ENCODE measurements at places on chromosomes 13 and 19.

GRCh38 chr13:41578371-41578770 is 121.0 kb downstream of the RGCC start:
- no peak for DNase-seq

DNA sequence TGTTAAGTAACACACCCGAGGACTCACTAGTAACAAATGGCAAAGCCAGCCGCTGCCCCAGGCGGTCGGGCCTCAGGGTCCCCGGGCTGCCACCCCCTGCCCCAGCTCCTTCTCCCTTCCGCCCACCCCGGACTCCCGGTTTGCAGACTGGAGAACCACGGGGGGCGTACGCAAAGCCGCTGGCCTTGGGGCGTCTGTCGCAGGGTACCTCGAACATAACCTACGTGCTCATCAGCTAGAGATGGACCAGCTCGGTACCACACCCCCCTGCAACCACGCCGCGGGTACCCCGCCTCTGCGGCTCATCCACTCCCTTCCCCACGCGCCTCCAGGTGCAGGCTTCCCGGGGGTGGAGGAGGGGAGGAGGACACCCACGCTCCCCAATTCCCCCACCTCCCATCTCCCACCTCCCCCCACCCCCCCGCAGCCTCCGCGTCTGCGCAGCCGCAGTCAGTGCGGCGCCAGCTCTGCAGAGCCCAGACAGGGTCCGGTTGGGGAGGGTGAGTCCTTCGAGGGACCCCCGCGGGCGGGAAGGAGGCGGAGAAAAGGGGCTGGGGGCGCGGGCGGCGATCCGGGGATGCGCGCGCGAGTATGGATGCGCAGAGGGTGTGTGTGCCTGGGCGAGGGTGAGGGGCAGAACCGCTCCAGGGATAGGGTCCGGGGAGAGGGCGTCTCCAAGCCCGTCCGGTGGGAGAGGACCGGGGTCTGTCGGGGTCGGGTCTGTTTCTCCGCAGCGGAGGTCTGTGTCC is at the start of gene SMIM17:
Gene SMIM17, plus strand, starts transcription at position 449 of the 749 bp plus-strand sequence. CDS start 2,509 bp downstream, outside the sequence.
- no peak for DNase-seq

DNA sequence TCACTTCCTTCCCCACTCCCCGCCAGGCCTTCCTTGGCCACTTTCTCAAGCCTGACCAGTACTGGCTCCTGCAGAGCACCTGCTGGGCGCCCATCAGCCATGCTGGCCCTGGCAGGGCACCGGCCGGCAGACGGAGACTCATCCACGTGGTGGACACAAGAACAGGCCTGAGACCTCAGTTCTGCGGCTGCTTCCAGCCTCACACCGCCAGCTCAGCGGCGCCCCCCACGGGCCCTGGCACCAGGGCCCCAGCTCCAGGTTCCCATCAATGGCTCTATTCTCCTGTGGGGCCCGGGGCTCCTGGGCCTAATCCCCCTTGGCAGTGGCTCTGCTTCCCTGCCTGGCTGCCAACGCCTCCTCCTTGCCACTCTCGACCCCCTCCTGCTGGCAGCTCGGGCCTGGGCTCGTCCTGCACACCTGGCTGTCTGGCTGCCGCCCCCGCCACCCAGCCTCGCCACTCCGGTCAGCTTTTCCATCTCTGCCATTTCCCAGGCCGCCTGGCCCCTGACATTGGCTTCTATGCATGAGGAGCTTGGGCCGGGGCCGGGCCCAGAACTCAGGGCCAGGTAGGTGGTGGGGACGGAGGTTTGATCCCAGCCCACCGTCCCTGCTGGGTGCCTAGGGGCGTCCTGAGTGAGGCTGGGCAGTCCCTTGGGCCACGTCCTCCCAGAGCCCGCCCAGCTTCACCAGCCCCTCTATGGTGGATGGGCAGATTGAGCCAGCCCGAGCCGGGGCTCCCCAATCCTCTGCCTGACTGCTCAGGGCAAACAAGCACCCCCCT is 6.2 kb downstream of the NDUFA11 start:
- no peak for DNase-seq

GRCh38 chr13:47511647-47512046 is 489.4 kb downstream of the SUCLA2 start:
- no peak for DNase-seq

GRCh38 chr13:79681069-79681468 is 200.1 kb downstream of the NDFIP2 start:
- DNase-seq: no peak

- no peak for DNase-seq
Measured at GRCh38 chr19:47493378-47494210, 9.6 kb upstream of the KPTN start.

- no peak for DNase-seq
Measured at GRCh38 chr13:52738719-52739467, 727 bp downstream of the CNMD start.

DNA sequence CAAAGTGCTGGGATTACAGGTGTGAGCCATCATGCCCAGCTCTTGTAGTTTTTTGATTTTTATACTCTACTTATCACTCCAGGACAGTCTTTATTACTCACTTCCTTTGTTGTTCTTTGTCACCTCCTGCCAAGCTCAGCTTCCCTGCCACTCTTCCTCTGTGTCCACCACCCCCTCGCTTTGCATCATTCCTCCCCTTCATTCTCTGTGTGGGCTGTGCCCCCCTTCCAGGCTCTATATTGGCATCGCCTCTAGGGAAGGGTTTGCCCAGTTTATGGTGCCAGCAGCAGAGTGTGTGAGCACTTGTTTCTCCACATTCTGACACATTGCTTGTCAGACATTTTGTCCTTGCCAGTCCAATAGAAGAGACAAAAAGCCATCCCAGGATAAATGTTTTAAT is 15.1 kb downstream of the ZNF302 start:
- no peak for DNase-seq

DNA sequence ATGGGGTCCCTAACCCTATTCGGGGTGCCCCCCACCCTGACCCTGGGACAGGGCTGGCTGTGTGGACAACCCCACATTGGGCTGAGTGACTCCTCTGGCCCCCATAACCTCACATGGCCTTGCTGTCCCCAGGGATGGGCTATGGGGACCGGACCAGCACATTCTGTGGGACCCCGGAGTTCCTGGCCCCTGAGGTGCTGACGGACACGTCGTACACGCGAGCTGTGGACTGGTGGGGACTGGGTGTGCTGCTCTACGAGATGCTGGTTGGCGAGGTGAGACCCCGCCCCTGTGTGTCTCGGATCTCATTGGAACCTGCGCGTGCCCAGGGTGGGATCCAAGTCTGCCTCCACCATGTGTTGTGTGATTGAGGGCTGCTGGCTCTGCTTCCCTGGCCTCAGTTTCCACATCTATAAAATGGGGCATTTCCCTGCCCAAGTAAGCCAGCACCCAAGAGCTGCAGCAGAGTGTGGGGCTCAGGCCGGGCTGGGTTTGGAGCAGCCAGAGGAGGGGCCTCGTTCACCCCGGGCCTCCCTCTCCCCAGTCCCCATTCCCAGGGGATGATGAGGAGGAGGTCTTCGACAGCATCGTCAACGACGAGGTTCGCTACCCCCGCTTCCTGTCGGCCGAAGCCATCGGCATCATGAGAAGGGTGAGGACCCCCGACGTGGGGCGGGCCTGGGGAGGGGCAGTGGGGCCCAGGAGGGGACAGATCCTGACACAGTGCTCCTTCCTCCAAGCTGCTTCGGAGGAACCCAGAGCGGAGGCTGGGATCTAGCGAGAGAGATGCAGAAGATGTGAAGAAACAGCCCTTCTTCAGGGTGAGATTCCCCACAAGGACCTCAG is 4.9 kb downstream of the PTGER1 start:
- DNase-seq: no peak

DNA sequence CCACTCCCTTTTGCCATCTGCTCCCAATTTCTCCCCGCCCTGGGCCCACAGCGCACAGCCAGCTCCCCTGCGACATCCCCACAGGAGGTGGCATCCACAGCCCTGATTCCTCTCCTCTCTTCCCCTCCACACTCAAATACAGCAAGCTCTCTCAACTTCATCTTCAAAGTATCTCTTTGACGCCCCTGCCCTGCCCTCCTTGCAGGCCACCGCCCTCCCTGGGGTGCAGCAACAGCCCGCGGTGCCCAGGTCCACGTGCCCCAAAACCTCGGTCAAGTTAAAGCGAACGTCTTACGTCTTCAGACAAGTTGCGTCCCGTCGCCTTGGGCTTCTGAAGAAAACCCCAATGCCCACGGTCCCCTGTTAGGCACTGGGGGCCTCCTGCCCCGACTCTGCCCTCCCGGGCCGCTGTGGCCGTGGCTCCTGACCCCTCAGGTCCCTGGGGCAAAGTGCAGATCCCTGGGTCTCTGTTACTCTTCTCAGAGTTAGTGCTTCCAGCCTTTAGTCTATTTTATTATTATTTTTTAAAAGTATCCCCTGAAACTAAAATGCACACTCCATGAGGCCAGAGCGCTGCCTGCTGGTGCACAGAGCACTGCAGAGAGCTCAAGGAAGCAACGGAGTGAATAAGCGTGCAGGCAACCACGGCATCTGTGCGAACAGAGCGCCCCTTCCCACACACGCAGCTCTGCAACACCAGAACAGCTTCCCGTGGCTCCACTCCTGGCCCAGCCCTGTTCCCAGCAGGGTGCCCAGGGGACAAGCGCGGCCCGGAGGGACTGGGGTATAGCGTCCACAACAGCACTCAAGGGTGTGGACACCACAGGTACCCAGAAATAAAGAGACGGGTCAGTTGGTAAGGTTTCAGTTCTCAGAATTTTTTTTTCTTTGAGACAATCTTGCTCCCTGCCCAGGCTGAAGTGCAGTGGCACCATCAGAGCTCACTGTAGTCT is 26.4 kb downstream of the IL17D start:
- DNase-seq: no peak

DNA sequence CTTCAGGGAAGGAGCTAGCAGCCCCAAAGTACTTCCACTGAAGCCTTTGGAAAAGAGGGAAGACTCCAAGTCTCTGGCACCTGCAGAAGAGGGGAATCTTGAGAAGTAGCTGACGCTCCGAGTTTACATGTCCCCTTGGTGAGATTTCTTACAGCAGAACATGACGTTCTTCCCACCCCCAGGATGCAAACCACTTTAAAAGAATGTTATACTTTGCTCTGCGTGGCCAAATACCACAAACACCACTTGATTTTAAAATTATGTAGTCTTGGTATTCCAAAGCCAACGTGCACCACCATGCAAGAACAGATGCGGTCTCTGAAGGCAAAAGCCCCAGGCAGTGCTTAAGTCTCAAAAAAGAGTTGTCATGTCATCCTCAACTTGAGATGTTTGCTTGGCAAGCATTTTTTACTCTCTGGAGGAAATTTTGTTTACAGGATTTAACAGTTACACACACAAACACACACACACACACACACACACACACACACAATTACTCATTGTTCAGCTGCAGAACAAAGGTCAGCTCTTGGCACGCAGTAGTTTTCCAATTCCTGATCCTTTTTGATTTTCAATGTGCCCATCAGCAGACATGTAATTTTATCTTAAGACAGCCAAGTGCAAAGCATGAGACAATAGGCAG is 106.1 kb downstream of the RGCC start:
- DNase-seq: no peak

DNA sequence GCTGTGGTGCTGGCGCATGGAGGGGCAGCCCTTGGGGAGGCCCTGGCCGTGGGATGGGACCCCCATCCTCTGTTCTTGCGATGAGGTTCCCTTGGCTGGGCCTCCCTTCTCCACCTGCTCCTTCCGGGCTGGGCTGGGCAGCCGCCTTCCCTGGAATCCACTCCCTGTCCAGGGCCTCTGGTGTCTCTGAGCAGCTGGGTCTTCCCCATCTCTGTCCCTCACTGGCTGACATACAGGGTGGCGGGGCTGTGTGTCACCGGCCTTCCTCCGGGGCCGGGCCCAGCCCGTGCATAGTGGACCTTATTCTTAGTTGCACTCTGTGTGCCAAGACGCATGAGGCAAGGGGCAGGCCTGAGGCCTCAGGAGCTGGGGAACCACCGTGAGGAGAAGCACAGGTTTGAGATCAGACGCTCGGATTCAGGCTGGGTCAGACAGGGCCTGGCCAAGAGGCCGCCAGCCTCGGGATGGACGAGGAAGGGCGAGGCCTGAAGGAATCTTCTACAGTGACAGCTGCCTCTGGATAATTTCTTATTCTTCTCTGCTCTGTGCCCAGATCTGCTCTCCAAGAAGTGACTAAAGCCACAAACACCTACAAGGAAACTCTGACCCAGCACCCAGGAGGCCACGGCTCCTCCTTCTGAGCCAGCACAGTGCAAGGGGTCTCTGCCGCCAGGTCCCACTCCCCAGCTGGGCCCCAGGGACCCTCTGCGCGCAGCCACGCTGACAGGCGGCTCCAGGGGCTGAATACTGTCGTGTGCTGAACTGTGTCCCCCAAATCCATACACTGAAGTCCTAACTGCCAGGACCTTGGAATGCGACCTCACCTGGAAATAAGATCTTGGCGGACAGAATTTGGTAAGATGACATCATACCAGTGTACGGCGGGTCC is 11.0 kb downstream of the SGTA start:
- DNase-seq: no peak
